Aorta (tissue), 5 donors: ENCODE measurements at places on chromosomes 7 and 10. TPM values are rescaled to one million over a fixed set of nuclear protein-coding genes. Genes with fewer than 3 reads are reported as not detected.

DNA sequence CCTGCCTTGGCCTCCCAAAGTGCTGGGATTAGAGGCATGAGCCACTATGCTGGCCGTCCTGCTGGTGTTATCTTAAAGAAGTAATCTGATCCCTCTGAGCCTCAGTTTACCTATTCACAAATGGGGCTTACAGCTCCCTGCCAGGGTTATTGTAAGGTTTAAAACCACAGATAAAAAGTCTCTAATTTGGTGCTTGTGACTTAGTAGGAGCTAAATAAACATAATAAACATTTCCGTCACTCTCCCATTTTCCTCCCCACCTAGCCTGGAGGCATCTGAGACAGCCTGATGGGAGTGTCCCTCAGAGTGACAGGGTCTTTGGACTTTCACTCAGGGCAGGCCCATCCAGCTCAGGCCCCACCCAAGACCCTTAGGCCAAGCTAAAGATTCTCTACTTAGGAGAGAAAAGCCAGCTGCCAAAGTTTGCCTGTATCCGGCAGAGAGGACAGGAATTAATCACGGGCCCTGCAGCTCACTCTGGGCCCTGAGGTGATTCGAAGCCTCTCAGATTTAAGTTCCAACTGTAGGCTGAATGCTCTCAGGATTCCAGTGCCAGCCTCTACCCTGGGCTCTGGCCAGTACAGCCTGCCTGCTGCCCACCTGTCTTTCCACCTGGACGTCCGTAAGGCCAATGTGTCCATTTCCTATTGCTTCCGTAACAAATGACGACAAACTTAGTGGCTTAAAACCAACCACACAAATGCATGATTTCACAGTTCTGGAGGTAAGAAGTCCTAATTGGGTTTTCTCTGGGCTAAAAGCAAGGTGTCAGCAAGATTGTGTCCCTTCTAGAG lies 21.8 kb upstream of the DUSP5 start:
- no peaks in the 10 kb centered on the region for H3K27me3 ChIP-seq
- no peaks in the 10 kb centered on the region for H3K36me3 ChIP-seq
- no peak overlapping the region for H3K4me3 ChIP-seq
- H3K4me1 ChIP-seq = no peaks in the 10 kb centered on the region

TFEC gene
- 7.4 TPM for total RNA-seq

GRCh38 chr10:78148216-78148960 lies 114.7 kb downstream of the RPS24 start:
- H3K4me1 ChIP-seq = no peaks in the 10 kb centered on the region
- H3K27me3 ChIP-seq = no peaks in the 10 kb centered on the region
- H3K4me3 ChIP-seq = no peak overlapping the region

GRCh38 chr7:139118805-139119485 lies 9.4 kb upstream of the ZC3HAV1 start:
- no peaks in the 10 kb centered on the region for H3K36me3 ChIP-seq
- DNase-seq = no peak

DNA sequence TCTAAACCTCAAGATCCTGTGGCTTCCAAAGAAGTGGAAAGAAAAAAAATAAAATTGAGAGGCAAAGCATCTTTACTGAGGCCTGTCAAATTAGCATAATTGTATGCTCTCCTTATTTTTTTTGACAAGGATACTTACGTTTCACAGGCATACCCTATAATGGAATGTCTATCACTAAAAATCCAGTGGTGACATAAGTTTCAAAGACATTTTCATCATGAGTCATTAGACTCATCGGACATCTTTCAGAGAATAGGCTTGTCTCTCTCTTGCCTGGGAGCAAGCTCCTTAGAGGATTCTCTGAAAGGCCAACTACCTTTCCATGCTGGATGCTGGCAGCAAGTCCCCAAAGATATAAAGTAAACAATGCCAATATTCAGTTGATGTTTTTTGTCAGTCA lies 380.7 kb upstream of the STEAP1 start:
- H3K4me1 ChIP-seq = no peaks in the 10 kb centered on the region
- no peak overlapping the region for H3K27ac ChIP-seq
- H3K36me3 ChIP-seq = no peaks in the 10 kb centered on the region
- H3K4me3 ChIP-seq = no peak overlapping the region
- DNase-seq = no peak

TLX1 gene
- not detected for total RNA-seq

DNA sequence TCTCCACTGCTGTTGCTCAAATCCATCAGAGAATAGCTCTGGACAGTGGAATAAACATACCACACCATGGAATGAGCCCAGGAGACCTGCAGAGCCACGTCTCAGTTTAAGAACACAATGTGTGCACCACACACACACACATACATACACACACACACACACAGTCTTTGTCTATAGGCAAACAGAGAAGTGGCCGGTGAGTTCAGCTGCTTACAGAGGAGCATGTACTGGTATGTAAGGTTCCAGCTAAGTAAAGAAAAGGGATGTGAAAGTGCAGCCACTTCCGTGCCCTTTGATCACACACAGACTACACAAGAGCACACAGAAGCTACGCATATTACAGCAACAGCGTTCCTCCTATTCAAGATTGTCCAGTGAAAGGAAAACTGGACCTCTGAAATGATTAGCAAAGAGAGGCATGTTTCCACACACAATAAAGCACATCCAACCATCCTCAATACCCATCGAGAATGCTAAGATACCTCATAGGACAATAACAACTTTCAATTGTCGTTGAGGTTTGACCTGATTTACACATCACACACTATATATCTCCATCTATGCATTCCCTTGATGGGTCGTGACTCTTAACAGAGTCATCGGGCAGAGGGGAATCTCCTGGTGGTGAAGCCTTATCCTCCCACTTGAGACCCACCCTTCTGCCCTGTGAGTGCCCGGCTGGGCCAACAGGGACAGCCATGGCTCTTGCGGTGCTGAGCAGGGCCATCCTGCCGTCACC lies 23.6 kb downstream of the SLC35B4 start:
- H3K27ac ChIP-seq = no peak overlapping the region
- peak; percentile 64 for DNase-seq
- H3K4me1 ChIP-seq = peaks cover 2% of the 10 kb centered on the region
- no peaks in the 10 kb centered on the region for H3K36me3 ChIP-seq
- H3K4me3 ChIP-seq = no peak overlapping the region

RNF133 gene
- total RNA-seq = 1.0 TPM

- no peak overlapping the region for H3K27ac ChIP-seq
- no peak overlapping the region for H3K4me3 ChIP-seq
- no peaks in the 10 kb centered on the region for H3K4me1 ChIP-seq
- H3K27me3 ChIP-seq = peaks cover 3% of the 10 kb centered on the region
- no peaks in the 10 kb centered on the region for H3K36me3 ChIP-seq
Observed at GRCh38 chr7:39095875-39096619, 118.3 kb downstream of the POU6F2 start.

DNA sequence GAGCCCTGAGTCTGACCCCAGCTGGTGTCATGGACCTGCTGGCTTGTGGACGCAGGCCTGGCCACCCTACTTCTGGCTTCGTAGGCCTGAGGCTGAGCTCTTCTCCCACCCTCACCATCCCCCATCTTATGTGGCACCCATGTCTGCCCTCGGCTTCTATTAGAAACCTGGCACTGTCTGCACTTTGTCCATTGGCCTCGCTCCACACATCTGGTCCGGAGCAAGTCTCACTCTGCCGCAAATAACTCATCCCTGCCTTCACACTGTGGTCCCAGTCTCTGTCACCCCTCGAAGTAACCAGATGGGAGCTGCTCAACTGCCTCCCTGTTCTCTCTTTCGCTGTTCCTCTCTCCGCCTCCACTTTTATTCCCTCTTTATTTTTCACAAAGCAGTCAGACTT lies 78.6 kb downstream of the TRRAP start:
- H3K27ac ChIP-seq = no peak overlapping the region
- no peak for DNase-seq
- no peaks in the 10 kb centered on the region for H3K4me1 ChIP-seq
- no peaks in the 10 kb centered on the region for H3K27me3 ChIP-seq

- H3K27ac ChIP-seq = no peak overlapping the region
- peaks cover 2% of the 10 kb centered on the region for H3K4me1 ChIP-seq
- no peak for DNase-seq
Observed at GRCh38 chr7:106658316-106659165, 2.4 kb downstream of the CCDC71L start.

DNA sequence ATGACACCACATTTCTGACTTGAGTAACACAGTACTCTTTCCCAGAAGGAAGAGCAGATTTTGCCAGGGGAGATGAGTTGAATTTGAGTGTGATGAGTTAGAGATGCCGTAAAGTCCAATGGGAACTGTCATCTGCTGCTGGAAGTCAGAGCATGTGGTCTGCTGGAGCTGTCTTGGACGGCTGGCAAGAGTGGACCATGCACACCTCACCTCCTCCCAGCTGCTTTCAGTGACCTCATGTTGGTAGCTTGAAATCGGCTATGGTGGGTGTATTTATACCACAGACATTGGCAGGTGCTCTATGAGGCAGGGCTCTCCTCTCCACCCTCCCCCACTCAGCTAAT lies 82.3 kb downstream of the COL13A1 start:
- peaks cover 2% of the 10 kb centered on the region for H3K36me3 ChIP-seq
- no peak overlapping the region for H3K27ac ChIP-seq
- no peak for DNase-seq
- no peaks in the 10 kb centered on the region for H3K27me3 ChIP-seq

GRCh38 chr7:37430640-37431039 lies 18.0 kb downstream of the ELMO1 start:
- no peak overlapping the region for H3K27ac ChIP-seq
- H3K4me3 ChIP-seq = no peak overlapping the region
- no peaks in the 10 kb centered on the region for H3K27me3 ChIP-seq
- no peak for DNase-seq
- no peaks in the 10 kb centered on the region for H3K4me1 ChIP-seq
- H3K36me3 ChIP-seq = no peaks in the 10 kb centered on the region

GRCh38 chr7:95553939-95554338 lies 42.4 kb downstream of the PDK4 start:
- H3K36me3 ChIP-seq = no peaks in the 10 kb centered on the region
- H3K27me3 ChIP-seq = no peaks in the 10 kb centered on the region
- H3K4me1 ChIP-seq = no peaks in the 10 kb centered on the region
- no peak for DNase-seq
- H3K27ac ChIP-seq = no peak overlapping the region
- H3K4me3 ChIP-seq = no peak overlapping the region

DNA sequence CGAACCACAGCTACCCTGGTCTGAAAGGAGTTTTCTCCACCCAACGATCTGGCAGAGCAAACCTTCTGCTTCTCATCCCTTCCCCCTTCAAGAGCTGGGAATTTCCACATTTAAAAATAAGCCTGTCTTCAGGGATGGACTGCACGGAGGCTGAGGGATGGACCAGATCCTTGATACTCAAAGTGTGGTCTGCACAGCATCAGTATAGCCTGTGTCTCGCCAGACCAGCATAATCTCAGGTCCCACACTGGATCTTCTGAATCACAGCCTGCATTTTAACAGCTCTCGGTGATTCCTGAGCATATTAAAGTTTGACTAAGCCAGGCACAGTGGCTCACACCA lies 7.1 kb downstream of the KCNMA1 start:
- H3K36me3 ChIP-seq = no peaks in the 10 kb centered on the region
- no peak overlapping the region for H3K27ac ChIP-seq
- H3K4me1 ChIP-seq = peaks cover 5% of the 10 kb centered on the region
- H3K4me3 ChIP-seq = no peak overlapping the region

DNA sequence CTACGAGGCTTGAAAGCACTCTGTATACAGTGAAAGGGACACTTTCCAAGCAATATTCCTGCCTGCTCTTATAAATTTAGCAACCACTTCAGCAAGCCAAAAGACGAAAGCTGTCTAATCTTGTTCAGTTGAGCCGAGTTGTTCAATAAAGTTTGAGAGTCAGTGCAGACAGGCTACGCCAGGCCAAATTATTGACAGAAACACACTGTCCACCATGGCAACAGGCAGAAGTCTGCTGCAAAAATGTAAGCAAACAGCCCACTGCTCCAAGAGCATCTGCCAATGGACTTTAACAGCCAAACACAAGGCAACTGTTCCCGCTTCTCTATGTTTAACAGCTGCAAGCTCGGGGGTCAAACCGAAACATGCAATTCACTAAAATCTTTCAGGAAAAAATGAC lies 85.7 kb downstream of the GLI3 start:
- DNase-seq = no peak
- H3K4me1 ChIP-seq = no peaks in the 10 kb centered on the region
- no peak overlapping the region for H3K4me3 ChIP-seq
- H3K36me3 ChIP-seq = no peaks in the 10 kb centered on the region
- no peak overlapping the region for H3K27ac ChIP-seq
